ENCODE measurements at places on chromosomes 6 and 20.

GRCh38 chr20:62907384-62908317 is 18.7 kb downstream of the DIDO1 start:
- no peak for DNase-seq

DNA sequence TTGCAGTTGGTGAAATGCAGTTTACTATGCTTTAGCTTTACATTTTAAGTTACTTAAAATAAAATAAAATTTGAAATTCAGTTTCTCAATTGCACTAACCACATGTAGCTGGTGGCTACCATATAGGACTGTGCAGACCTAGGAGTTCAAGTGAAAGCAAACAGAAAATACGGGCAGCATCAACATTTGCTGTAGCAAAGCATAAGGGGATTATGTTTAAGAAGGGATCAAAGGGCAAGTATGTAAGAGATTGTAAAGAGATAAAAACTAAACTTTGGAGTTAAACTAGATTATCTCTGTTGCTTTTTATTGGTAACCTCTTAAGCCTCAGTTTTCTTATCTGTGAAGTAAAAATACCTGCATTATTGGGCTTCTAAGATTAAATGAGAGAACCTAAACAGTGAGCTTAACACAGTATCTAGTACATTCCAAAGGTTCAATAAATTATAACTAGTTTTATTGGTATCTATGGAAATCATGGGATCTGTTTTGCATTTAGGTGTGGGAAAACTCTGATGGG is 81.2 kb downstream of the SPTLC3 start:
- DNase-seq = no peak

DNA sequence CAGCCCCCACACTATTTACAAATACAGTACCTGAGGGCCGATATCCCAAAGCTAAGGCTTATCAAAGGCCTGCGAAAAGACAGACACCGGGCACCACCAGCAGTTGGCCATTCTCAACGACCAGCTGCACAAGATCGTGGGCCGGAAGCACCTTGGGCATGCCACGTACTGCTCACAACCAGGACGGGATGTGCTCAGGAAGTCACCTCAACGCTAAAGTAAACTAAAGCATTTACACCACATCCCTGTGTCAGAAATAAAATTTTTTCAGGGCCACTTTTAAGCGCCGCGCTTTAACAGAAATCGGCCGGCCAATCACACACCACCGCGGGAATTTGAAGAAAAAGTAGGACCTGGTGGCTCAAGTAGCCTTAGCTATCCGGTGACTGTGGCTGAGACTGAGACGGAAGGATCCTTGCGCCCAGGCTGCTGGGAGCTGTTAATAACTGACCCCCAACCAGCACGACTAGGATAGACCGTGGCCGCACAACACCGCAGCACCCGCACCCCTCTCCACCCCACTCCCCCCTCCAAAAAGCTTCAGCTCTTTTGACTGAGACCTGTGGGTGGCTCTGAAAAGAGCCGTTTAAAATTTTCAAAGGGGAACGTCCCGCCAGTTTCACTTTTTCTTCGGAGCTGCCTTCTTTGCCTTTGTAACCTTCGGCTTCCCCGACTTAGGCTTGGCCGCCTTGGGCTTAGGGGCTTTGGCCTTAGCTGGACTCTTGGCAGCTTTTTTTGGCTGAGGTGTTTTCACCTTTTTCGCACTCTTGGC is 131.2 kb upstream of the BTN3A2 start:
- no peak for DNase-seq

GRCh38 chr6:67880939-67881705 is 754.0 kb upstream of the ADGRB3 start:
- DNase-seq = no peak

DNA sequence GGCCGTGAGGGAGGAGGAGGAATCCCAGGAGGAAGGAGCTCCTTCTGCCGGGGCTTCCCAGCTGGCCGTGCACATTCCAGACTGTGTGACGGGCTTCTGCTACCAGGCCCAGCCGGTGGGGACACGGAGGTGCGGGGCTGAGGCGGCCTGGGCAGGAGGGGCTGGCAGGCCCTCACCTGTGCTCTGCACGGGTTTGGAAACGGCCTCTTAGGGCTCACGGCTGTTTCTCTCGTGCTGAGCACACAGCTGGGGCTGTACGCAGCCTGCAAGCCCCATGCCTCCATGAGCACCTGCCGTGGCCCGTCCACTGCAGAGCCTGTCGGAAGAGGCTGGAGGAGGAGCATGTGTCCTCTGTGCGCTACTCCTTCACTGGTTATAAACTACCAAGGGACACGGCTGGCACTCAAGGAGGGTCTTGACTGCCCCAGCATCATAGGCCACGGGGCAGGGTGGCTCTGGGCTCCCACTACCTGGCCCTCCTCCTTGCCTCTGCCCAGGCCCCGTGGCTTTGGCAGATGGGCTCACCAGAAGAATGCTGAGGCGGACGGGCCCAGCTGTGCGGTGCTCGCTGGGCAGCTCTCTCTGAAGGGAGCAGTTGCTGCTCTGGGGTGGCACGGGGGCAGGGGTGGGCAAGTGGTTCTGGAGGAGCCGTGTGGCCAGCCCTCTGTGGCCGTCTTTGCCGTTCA is 15.8 kb downstream of the NPEPL1 start:
- DNase-seq = no peak

GRCh38 chr20:15603978-15604805 is 969.1 kb downstream of the KIF16B start:
- no peak for DNase-seq

DNA sequence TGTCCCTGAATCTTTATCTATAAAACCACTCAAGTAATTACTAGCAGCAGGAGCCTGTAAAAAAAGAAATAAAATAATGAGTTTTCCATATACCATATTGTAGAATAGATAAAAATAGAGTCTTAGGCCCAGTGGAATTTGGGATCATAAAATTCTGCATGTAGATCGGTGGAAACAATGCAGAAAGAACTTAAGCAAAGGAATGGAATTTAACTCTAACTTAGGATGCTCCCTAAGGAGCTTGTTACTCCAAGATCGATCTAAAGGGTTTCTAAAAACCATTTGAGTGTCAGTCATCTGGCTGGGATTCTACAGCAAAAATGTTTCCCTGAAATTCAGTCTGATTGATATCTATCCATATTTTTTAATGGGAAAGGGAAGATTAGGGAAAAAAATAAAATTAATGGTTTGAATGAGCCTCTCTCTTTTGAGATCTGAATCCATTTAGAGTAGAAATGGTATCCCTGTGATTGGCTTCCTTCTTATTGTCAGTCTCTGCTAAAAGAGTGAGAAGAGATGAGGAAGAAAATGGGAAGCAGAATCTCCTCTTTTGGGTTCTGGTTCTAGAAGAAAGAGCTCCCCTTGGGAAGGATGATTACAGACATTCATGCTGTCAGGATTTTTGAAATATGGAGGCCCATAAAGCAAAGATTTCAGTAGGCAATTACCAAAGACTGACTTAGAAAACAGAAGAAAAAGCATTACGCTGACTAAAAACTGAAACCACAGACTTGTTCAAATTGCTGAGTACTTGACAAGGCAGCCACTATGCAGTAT is 564.3 kb upstream of the MARCKS start:
- DNase-seq = no peak

DNA sequence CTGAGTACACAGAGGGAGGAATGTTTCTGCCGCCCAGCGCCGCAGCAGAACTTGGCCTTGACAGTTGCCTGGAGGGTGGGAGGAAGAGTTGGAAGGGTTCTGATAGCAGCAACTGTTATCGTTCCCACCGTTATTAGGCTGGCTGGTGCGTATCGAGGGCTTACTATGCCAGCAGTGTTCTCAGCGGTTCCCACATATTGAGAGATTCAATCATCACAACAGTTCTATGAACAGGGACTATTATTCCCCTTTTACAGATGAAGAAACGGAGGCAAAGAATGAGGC is 380.1 kb upstream of the SULF2 start:
- DNase-seq = no peak

DNA sequence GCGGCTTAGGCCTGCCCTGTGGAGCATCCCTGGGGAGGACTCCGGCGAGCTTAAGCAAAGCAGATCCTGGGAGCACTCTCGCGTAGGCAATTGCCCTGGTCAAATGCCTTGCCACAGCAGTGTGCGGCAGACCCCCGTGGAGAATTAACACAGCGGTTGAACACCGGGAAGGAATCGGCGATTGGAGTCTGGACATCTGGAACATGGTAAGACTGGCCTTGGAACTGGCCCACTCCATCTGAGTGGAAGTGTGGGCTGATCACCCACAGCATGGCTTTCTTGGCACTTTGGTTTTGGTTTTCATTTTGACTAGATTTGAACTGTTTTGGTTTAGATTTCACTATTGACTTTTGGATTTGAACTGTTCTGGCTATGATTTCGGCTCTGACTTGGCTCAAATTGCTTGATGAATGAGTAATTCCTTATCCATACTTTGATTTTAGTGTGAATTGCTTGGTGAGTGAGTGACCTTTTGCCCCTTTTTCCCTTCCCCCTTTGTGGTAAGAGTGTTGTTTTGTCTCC is 300.7 kb downstream of the RNGTT start:
- DNase-seq = no peak

- DNase-seq = no peak
These were observed 53.6 kb downstream of the ELOVL5 start for GRCh38 chr6:53295176-53295575.

GRCh38 chr6:140684776-140685550 is 1310.5 kb upstream of the CITED2 start:
- no peak for DNase-seq

DNA sequence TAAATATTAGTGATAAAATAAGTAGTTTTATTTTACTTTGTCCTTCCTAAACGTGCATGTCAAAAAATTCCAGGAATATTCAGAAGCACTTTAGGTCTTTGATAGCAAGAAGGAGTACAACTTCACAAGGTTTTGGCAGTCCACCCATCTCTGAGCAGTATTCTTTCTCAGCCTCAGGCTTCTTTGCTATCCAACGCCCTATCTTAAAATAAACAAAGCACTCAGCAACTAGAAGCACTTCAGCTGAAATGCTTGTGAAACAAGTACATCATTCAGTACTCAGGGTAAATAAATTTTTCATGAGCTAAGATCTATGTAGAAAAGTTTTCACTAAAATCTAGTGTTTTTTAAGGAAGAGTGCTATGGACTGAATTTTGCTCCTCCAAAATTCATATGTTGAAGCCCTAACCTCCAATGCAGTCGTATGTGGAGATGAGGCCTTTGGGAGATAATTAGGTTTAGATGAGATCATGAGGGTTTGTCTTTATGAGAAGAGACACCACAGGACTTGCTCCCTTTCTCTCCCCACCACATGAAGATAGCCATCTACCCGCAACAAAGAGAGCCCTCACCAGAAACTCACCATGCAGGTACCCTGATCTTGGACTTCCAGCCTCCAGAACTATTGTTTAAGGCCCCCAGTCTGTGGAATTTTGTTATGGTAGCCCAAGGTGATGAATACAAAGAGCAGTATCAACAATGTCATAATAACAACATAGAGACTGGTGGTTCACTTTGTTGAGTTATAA is 539.1 kb downstream of the TFAP2A start:
- no peak for DNase-seq

- no peak for DNase-seq
These were observed 59.2 kb upstream of the CD93 start for GRCh38 chr20:23145281-23145700.

DNA sequence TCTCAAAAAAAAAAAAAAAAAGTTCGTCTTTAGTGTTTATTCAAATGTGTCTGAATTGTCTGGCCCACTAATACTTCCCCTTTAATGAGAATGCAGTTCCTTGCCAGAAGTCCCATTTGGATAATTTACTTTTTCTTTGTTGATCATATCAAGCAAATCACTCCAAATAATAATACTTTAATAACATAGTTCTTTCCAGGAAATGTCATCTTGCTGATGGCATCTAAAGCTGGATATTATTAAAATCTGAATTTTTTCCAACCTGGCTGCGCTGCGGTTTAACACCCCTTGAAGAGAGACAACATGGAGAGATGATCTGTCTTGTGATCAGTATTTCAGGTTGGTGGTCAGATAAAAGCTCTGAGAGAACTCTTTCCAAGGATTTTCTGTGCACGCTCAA is 111.2 kb upstream of the CNKSR3 start:
- no peak for DNase-seq

GRCh38 chr20:16271450-16271849 is 301.8 kb downstream of the KIF16B start:
- no peak for DNase-seq

DNA sequence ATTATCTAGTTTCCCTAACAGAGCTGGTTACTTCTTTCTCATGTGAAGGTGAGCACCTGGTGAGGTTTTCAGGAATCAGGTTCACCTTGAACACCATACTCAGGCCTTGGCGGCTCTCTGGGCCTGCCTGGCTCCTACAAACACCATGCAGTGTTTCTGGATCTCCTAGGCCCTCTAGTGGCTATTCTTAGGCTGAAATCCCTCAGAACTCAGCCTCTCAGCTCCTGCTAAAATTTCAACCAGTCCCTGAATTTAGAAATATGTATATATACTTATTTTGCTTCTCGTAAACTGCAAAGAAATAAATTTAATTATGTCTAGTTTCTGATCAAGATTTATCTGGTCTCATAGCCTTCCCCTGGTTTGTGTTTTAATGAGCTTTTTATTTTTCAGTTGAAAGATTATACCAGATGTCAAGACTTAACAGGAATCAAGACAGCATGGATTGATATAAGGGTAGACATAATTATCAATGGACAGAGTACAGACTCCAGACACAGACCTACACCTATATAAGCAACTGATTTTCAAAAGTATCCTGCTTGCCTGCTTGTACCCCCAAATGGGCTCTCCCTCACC is 55.9 kb downstream of the ANKEF1 start:
- no peak for DNase-seq

DNA sequence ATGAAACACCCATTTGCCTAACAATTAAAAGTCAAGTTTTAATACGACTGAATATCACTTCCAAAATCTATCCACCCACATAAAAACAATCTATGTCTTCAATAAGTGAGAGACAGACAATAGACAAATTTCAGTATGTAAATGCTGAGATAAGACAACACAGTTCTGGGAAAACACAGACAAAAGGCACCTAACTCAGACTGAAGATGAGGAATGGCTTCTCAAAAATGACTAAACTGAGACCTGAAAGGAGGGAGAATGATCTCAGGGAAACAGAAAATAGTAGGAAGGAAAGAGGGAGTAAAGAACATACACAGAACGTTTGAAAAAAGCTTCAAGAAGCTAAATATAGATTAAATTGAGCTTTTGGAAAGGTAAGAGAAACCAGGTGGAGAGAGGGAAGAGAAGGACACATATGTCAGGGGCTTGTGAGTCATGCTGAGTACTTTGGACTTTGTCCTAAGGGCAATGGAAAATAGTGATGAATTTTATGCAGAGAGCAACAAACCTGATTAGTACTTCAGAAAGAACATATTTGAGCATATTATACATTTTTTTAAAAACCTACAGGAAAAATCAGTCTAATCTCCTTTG is 16.1 kb downstream of the LMBRD1 start:
- no peak for DNase-seq

All from cortex of kidney (tissue), 1 donor.